ENCODE measurements at places on chromosomes 1 and 21.

DNA sequence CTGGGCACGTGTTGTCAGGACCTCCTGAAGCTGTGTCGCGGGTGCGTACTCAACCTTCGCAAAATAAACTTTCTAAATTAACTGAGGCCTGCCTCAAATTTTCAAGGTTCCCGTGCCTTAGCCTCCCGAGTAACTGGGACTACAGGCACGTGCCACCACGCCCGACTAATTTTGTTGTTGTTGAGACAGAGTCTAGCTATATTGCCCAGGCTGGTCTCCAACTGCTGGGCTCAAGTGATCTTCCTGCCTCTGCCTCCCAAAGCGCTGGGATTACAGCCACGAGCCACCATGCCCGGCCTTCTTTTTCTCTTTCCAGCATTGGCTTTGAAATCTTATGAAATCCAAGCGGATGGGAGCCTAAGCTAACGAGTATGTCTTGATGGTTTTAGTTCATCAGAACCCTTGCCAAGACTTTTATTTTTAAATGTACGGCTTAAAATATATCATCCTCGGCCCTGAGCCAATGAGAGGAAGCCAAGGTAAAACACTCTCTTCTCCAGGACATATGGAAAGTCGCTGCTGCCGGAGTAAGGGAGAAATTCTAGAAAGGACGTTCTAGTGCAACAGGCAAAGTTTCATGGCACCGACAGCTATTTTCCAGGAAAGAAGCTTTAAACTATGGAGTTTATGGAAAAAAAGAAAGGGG lies 12.7 kb upstream of the ERVH48-1 start:
- no peak for DNase-seq

- no peak for DNase-seq
Measured at GRCh38 chr1:205993068-205993467, 10.1 kb downstream of the RAB7B start.

DNA sequence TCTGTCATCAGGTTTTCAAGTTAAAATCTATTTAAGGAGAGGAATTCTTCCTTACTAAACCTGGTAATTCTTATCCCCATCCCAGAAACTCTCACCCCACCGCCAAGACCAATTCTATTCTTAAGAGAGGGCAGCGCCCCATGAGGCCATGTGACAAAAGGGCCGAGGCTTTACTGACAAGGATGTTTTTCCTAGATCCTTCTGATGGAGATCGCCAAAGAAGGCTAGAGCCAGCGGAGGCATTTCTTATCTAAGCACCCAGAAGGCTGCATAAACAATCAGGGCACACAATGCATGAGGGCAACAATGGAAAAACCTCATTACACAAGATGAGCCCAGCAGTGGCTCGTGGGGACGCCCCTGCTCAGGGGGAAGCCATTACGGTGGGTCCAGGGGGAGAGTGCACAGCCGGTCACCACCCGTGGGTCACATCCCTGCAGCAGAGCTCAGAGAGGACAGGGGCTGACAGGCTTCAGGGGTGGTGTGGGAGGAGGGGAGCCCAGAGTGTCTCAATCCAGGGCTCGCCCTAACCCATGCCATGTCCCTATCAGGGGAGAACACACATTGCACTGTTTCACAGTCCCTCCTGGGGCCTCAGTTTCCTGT lies 88.7 kb downstream of the ITPKB start:
- no peak for DNase-seq

- DNase-seq = peak; percentile 0
Measured at GRCh38 chr1:72845381-72845780, 563.0 kb upstream of the NEGR1 start.

DNA sequence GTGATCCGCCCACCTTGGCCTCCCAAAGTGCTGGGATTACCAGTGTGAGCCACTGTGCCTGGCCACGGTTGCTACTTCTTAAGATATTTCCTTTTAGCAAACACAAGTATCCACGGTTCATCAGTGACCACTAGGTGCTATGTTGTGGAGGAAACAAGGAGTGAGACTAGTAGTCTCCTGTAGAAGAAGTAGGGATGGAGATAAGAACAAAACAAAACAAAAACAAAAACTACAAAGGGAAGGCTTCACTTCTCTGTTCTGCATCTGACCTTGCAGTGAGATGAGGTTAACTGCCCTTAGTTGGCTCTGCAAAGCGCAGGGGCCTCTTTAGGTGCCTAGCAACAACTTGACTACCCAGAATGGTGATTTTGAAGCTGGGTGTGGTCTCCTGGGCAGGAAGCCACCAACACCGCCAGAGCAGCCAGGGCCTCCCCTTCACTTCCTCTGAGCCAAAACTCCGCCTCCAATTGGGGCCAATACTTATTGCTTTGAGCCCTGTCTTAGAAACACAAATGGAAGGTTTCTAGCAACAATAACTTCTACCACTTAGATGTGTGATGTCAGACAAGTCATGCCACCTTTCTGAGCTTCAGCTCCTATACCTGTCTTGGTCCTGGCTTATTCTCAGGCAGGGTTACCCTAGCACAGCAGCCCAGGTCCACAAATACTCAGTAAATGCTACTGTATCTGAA lies 12.8 kb upstream of the CDC42 start:
- peak; percentile 49 for DNase-seq

DNA sequence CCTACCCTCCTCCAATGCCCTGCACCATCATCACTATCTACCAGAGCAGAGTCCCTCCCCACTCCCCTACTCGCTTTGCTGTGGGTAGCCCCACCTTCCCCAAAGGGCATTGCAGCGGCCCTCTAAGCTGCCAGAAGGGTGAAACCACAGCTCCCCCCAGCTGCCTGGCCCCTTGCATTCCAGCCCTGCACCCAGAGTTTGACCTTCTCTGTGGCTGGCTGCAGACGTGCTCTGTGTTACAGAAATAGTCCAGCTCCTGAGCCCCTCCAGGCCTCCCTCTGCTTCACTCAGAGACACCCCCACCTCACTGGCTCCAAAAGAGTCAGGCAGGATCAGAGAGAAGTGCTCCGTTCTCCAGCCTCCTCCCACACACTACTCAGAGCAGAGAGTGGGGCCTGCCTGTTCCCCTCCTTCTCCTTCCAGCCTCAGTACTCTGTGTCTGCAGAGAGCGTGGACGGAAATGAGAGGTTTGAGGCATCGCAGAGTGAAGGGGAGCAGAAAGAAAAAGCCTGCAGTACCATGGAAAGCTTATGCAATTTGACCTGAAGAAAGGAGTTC lies 63.2 kb downstream of the PLEKHA6 start:
- DNase-seq = peak; percentile 97

- no peak for DNase-seq
Measured at GRCh38 chr1:47399138-47399845, 16.8 kb upstream of the FOXE3 start.

DNA sequence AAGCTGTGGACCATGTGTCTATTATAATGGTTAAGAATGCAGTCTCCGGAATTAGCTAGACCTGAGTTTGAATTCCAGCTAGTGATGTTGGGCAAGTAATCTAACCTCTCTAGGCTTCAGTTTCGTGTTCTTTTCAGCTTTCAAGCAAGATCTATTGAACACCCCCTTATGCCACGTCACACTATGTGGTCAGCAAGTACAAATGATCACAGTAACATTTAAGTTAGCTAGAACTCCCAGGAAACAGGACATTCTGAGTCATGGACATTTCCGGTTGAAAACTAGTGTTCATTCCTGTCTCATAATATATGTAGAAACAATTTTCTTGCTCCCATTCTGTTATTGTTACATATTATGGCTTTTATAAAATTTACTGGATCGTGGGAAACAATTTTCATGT lies 34.0 kb upstream of the NHLH2 start:
- peak; percentile 55 for DNase-seq

DNA sequence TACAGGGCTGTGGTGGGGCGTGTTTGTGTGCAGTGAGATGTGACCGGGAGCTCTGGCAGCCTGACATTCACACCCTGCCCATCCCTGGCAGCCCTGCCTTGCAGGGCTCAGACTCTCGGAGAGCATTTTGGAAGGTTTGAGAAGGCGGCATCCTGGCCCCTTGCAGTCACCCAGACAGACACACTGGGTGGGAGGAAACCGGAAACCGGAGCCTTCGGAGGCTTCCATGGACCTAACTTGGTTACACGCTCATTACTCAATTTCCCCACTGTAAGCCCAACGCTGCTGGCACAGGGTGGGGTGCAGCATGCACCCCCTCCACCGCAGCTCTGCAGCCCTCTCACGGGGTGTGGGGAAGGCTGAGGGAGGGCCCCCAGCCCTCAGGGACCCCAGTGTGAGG lies 22.2 kb upstream of the RSPO1 start:
- DNase-seq = no peak

- no peak for DNase-seq
Measured at GRCh38 chr1:60965280-60965854, 117.0 kb upstream of the NFIA start.

- DNase-seq = peak; percentile 85
Measured at GRCh38 chr1:1305300-1306069, 2.2 kb downstream of the ACAP3 start.

All from EH (cell line).